Large intestine (tissue), 12 donors: ENCODE measurements at places on chromosomes 11 and 22. TPM values are rescaled to one million over a fixed set of nuclear protein-coding genes. Genes with fewer than 3 reads are reported as not detected.

- peak overlapping the region; percentile 16 for H3K27ac ChIP-seq
- no peaks in the 10 kb centered on the region for H3K27me3 ChIP-seq
- peaks cover 6% of the 10 kb centered on the region for H3K36me3 ChIP-seq
- H3K4me1 ChIP-seq = no peaks in the 10 kb centered on the region
Measured at GRCh38 chr22:31530823-31531195, 34.5 kb downstream of the SFI1 start.

- no peaks in the 10 kb centered on the region for H3K27me3 ChIP-seq
- no peak overlapping the region for H3K4me3 ChIP-seq
Measured at GRCh38 chr22:46612341-46612903, 7.8 kb upstream of the GRAMD4 start.

The NAALADL1 gene
- 8.9 TPM for polyA plus RNA-seq

DNA sequence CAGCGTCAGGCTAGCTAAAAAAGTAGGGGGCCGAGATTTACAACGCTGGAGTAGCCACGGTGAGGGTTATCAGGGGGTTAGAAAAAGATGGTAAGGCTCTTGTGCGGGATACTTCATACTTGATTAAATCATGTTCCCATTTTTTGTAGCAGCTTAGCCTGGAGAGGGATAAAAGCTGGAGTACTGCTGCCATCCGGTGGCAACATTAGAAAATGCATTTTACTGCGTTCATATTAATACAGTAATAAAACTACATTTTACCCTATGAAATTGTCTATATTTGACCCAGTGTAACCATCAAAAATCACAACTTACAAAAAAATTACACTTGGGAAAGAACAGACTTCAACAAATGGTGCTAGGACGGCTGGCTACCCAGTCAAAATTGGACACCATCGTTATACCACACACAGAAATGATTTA lies 17.3 kb downstream of the RPUSD4 start:
- H3K36me3 ChIP-seq = peaks cover 57% of the 10 kb centered on the region
- DNase-seq = no peak
- no peaks in the 10 kb centered on the region for H3K4me1 ChIP-seq
- H3K27me3 ChIP-seq = no peaks in the 10 kb centered on the region
- no peak overlapping the region for H3K27ac ChIP-seq

DNA sequence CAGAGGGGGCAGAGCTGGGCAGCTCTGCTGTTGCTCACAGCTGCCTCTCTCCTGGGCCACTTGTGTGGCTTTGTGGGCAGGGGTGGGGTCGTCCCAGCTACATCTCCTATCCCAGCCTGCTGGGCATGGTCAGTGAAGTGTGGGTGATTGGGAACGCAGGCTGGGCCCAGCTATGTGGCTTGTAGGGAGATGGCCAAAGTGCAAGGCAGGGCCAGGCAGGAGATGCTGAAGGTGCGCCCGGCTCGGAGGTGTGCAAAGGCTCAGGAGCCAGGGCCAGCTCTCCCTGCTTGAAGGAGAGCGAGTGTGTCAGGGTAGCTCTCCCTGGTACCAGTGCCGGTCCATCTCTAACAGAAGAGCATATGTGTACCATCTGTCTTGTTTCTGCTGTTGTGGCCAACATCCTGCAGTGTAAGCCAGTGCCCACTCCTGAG lies 8.4 kb upstream of the RANBP1 start:
- H3K27me3 ChIP-seq = no peaks in the 10 kb centered on the region
- peaks cover 90% of the 10 kb centered on the region for H3K36me3 ChIP-seq
- no peak overlapping the region for H3K27ac ChIP-seq
- no peak for DNase-seq
- no peaks in the 10 kb centered on the region for H3K4me1 ChIP-seq
- no peak overlapping the region for H3K4me3 ChIP-seq

DNA sequence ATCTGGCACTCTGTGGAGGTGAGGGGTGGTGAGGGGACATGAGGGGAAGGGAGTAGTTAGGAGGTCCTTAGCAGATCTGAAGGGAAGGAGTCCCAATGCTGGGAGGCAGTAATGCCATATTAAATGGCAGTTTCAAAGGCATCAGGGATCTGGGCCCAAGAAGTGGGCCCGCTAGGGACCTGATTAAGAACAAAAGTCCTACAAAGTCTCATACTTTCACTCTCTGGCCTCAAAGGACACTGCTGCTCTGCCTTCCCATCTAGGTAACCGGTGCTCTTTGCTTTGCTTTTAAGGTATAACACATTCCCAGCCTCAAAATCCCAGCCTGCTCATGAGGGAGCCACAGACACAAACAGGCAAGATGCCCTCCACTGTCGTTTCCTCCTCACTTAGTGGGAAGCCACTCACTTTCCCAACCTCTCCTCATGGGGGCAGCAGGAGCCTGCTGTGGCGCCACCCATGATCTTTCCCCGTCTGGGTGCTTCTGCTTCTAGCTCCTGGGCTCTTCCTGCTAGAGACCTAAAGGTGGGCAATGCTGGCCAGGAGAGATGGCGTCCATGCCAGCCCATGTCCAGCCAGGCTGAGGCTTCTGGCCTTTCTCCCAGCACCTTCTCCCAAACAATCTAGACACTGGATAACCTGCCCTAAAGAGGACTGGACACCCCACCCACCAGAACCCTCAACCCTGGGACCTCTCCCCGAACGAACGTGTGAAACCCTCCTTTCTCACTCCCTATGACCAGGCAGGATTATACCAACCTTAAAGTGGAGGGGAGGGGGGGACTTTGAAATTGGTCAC lies 68.3 kb downstream of the PLEKHA7 start:
- H3K27ac ChIP-seq = no peak overlapping the region
- peaks cover 5% of the 10 kb centered on the region for H3K4me1 ChIP-seq
- H3K36me3 ChIP-seq = no peaks in the 10 kb centered on the region
- DNase-seq = peak; percentile 60
- H3K27me3 ChIP-seq = no peaks in the 10 kb centered on the region

DNA sequence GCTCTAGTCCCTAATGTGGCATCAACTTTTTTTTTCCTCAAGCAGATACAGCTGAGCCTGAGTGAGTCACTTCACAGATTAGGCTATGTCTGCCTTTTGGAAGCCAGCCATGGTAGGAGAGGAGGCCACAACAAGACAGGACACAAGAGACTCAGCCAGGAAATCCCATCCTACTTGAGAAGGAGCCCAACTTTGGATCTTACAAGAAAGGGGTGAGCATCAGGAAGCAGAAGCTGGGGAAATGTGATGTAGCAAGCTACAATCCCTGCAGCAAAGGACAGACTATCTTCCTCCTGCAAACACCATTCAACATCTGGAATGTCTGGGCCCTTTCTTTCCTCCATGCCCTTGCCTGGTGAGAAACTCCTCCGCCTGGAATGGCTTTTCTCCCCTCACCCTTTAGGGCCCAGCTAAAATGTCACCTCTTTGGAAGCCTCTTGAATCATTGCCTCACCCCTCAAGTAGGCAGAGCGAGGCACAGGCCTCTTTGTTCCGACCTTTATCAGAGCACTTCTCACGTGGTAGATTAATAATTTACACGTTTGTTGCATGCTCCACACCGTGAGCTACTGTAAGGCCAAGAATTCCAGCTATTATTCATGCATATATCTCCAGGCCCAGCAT lies 156.4 kb upstream of the PITPNB start:
- peaks cover 18% of the 10 kb centered on the region for H3K4me1 ChIP-seq
- H3K27me3 ChIP-seq = no peaks in the 10 kb centered on the region
- peaks cover 6% of the 10 kb centered on the region for H3K36me3 ChIP-seq
- H3K27ac ChIP-seq = peak overlapping the region; percentile 62

DNA sequence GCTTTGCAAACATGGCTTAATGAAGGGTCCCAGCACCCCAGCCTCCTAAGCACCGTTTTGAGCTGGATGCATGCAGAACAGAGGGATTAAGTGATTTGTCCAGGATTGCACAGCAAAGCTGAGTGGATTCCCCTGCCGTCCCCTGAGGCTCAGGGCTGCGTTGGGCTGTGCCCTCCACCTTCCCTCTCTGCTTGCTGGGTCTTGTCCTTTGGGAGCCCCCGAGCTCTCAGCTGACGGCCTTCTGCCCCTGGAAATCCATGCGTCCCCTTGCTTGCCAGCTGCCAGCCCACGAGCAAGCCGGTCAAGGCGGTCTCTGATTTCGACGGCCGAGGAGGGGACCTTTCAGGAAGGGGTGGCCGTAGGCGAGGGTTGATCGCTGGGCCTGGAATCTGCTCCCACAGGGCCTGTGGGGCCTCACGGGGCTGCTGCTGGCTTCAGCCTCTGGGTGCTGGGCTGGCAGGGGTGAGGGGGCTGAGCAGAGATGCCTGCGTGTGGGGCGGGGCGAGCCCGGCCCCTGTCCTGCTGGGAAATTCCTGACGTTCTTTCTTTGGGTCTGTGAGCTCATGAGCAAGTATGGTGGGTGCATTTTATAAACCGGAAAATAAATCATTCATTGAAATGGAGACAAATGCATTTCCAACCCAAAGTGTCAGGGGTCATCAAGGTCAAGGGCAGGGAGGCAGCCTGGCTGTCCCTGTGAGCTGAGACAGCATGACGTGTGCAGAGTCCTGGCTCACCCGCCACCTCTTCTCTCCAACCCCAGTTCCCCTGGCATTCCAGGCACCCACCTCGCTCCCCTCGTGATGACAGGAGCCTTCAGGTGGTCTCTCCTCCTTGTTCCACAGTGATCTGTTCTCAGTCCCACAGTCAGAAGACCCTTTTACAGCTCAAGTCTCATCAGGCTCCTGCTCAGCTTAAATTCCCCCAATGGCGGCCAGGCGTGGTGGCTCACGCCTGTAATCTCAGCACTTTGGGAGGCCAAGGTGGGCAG lies 28.1 kb downstream of the FGF4 start:
- no peak overlapping the region for H3K4me3 ChIP-seq
- H3K27me3 ChIP-seq = no peaks in the 10 kb centered on the region
- H3K27ac ChIP-seq = no peak overlapping the region
- peak; percentile 7 for DNase-seq
- H3K36me3 ChIP-seq = no peaks in the 10 kb centered on the region

DNA sequence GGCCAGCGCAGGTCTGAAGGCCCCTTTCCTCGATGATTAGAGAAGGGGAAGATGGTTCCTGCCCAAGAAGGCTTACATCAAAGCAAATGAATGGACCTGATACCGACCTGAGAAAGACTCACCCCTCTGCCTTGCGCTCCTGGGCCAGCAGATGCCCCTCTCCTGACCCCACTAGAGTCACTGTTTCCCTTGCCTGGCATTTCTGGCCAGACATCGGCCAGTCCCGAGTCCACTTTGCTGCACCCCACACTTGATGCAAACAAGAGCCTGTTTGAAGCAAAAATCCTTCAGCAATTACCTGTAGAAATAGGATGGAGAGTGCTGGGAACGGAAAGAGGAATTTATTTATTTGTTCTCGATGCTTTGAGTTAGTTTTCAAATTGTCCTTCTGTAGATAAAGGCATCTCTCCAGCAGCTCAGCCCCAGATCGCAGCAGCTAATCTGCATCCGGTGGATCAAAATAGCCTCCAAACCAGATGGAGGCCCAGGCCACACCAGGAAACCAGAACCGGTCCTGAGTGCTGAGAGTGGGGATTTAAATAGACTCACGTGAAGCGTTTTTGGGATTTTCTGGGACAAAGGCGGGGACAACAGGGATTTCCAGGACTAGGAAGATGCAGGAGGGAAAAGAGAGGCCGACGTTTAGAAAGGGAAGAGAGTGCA lies 148.6 kb downstream of the TRIM29 start:
- H3K36me3 ChIP-seq = no peaks in the 10 kb centered on the region
- H3K27me3 ChIP-seq = no peaks in the 10 kb centered on the region
- DNase-seq = no peak
- no peak overlapping the region for H3K27ac ChIP-seq
- peaks cover 14% of the 10 kb centered on the region for H3K4me1 ChIP-seq

DNA sequence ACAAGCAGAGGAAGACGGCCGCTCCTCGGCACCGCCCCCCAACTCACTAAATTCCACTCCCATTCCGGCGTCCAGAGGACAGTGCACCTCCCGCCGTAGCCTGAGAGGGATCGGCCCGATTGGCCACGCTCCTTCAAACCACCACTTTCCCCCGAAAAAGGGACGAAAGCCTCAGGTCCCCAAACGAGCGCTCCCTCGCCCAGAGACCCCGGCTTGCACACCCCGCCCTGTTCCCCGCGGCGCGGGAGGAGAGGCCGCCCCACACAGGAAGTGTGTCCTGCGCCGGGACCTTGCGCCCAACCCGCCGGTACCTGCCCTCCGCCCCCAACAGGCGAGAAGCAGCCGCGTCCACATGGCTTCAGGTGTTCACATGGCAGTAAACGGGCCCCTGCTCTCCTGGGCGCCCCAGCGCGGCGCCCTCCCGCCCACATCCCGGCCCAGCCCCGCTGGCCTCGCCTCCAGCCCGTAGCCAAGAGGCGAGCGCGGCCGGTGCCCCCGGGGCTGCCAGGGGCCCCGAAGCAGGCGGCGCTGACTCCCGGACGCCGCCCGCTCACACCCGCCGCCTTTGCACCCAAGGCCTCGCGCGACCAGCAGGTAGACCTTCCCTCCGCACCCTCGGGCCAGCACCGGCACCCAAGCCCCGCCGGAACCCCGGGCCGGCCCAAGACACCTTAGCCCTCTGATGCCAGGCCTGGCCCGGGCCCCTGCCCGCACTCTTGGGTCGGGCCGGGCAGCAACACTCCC lies 849 bp downstream of the TCF20 start:
- H3K36me3 ChIP-seq = no peaks in the 10 kb centered on the region
- no peaks in the 10 kb centered on the region for H3K27me3 ChIP-seq
- peak overlapping the region; percentile 93 for H3K4me3 ChIP-seq

DNA sequence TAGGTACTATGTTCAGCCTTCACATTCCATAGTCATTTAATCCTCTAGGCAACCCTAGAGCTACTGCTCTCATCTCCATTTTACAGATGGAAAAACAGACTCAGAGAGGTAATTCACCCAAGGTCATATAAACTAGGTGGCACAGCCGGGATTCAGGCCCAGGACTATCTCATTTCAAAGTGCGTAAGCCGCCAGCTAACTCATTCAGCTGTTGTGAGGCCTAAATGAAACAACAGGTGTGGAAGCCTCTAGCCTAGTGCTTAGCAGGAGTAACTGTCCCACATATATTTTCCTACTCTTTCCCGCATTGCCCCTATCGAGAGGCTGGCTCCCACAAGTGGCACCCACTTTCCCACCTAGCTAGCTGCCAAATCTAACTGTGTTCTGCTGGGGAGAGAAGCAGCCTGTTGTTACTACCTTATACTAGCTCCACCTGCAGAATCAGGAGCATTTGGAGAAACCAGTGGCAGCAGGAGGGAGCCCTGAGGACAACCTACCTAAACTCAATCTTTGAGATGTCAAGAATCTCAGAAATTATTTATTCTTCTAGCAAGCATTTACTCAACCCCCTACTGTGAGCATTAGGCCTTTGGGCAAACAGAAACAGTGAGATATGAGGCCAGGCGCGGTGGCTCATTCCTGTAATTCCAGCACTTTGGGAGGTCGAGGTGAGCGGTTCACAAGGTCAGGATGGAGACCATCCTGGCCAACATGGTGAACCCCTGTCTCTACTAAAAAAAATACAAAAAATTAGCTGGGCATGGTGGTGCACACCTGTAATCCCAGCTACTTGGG lies 20.9 kb downstream of the PRG3 start:
- no peaks in the 10 kb centered on the region for H3K36me3 ChIP-seq
- no peak overlapping the region for H3K27ac ChIP-seq
- H3K27me3 ChIP-seq = peaks cover 10% of the 10 kb centered on the region
- H3K4me1 ChIP-seq = no peaks in the 10 kb centered on the region
- DNase-seq = no peak

The LYVE1 gene
- polyA plus RNA-seq = 49.3 TPM

GRCh38 chr22:25564320-25564978 lies at the start of gene GRK3:
TSS of gene GRK3 (plus strand) at chr22:25564675. CDS start at chr22:25565041, 366 bp downstream.
- no peaks in the 10 kb centered on the region for H3K36me3 ChIP-seq
- peak within 1 kb of the TSS; percentile 53 for H3K4me3 ChIP-seq
- H3K4me1 ChIP-seq = peaks cover 5% of the 10 kb centered on the region
- peaks cover 9% of the 10 kb centered on the region for H3K27me3 ChIP-seq
- peak; percentile 73 for DNase-seq

- peaks cover 3% of the 10 kb centered on the region for H3K36me3 ChIP-seq
Measured at GRCh38 chr22:42277988-42278776, 7.7 kb upstream of the TCF20 start.
